AG08396 (cell line): ENCODE measurements at places on chromosomes 7 and 10.

GRCh38 chr7:35694161-35694783, 663 bp downstream of the HERPUD2 start:
- peak; percentile 36 for DNase-seq

- DNase-seq, result no peak
These were observed 150.9 kb upstream of the MEOX2 start for GRCh38 chr7:15837306-15837950.

GRCh38 chr7:149622444-149623210, 125.0 kb upstream of the ZNF746 start:
- no peak for DNase-seq

DNA sequence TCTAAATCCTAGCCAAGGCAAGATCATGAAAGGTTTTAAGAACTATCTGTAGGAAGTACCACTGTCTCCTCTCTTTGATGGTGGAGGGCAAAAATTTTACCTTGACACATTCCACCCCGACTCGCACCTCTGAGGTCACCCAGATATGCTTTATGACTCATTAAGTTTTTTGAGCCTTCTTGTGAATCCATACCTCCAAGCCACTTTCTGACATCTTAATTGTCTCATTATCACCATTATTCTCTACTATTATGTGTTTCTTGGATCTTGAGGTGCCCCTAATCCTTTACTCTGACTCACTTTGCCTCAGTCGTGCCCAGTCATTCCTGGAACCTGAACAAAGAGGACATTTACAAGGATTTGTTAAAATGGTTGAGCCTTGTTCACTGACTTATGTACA, 146.6 kb downstream of the RAPGEF5 start:
- DNase-seq, result no peak

GRCh38 chr7:128387216-128388144, 22.3 kb downstream of the IMPDH1 start:
- peak; percentile 93 for DNase-seq
